ENCODE measurements at places on chromosomes 2 and 18. TPM values are rescaled to one million over a fixed set of nuclear protein-coding genes. Genes with fewer than 3 reads are reported as not detected.

Gene SIX2
- 10.7 TPM for total RNA-seq

Gene GPAT2
- total RNA-seq: 2.0 TPM

Gene CNRIP1
- total RNA-seq: 22.1 TPM

Gene RNU2-63P
- total RNA-seq: 29.7 TPM

Gene DSC1
- 0.47 TPM for total RNA-seq

Gene RSAD2
- total RNA-seq: 7.2 TPM

Gene COL6A3
- total RNA-seq: 455 TPM

Gene MOCOS
- 0.53 TPM for total RNA-seq

Gene IL1R1
- total RNA-seq: 18.5 TPM

Gene C18orf54
- total RNA-seq: 7.2 TPM

Gene HSBP1L1
- 13.0 TPM for total RNA-seq

Gene CMPK2
- 7.6 TPM for total RNA-seq

Gene CCDC74B
- 10.6 TPM for total RNA-seq

Gene SCN1A
- total RNA-seq: 0.06 TPM

Gene COL5A2
- total RNA-seq: 147 TPM

Gene MAL
- 217 TPM for total RNA-seq

Gene SFXN5
- 25.7 TPM for total RNA-seq

Gene EDAR
- total RNA-seq: 2.2 TPM

Gene ATOH8
- 24.5 TPM for total RNA-seq

Gene STPG4
- not detected for total RNA-seq

Gene FN1
- 699 TPM for total RNA-seq

Gene MALL
- 11.5 TPM for total RNA-seq

Gene AFF3
- total RNA-seq: 52.7 TPM

Gene ADD2
- 6.1 TPM for total RNA-seq

Gene CHRNG
- total RNA-seq: 9.5 TPM

Gene SCN3A
- total RNA-seq: 0.76 TPM

Gene HOXD13
- total RNA-seq: 0.06 TPM

Gene RAB6C
- 0.23 TPM for total RNA-seq

Gene KLHL41
- total RNA-seq: 613 TPM

Gene TET3
- total RNA-seq: 16.8 TPM

Gene TRAK2
- total RNA-seq: 38.2 TPM

Gene SLC25A12
- total RNA-seq: 29.6 TPM

Gene CCDC141
- 8.2 TPM for total RNA-seq

Gene MC2R
- not detected for total RNA-seq

Gene IL18RAP
- total RNA-seq: 0.35 TPM

Gene CABLES1
- total RNA-seq: 27.7 TPM

Gene METTL8
- 9.3 TPM for total RNA-seq

Gene CD8B2
- 0.06 TPM for total RNA-seq

Gene GALR1
- total RNA-seq: 0.12 TPM

Gene SERPINB4
- not detected for total RNA-seq

Gene CRYBA2
- not detected for total RNA-seq

All from metanephros (tissue), 2 donors.